ENCODE measurements at places on chromosomes 11 and 22.

- DNase-seq: no peak
Measured at GRCh38 chr22:44816141-44816540, 63.8 kb downstream of the ARHGAP8 start.

DNA sequence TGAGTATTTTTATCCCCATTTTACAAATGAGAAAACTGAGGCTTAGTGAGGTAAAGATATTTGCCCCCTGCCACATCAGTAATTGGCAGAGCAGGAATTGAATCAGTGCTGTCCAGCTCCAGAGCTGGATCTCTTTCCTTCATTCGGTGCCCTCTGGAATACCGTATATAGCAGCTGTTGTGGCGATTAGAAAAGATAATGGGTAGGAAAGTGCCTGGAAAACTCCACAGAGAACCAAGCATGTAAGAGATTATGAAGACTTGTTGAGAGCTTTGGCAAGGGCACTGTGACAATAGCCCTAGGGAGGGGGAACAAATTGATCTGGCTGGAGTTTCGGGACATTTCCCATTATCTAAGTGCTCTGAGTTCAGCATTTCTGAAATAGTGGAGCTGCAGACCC, 82.5 kb upstream of the TEAD1 start:
- no peak for DNase-seq

DNA sequence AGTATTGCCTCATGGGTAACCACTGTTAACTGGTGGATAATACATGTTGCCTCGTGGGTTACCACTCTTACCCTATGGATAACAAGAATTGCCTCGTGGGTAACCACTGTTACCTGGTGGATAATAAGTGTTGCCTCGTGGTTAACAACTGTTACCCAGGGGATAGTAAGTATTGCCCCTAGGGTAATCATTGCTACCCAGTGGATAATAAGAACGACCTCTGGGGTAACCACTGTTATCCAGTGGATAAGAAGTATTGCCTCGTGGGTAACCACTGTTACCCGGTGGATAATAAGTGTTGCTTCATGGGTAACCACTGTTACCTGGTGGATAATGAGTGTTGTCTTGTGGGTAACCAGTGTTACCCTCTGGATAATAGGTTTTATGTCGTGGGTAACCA, 28.1 kb upstream of the NXPE4 start:
- DNase-seq: no peak

DNA sequence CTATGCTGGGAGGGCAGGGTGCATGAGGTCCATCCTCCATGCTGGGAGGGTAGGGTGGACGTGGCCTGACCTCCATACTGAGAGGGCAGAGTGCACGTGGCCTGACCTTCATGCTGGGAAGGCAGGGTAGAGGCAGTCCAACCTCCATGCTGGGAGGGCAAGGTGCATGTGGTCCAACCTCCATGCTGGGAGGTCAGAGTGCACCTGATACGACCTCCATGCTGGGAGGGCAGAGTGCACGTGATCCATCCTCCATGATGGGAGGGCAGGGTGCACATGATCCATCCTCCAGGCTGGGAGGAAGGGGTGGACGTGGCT, 622.2 kb downstream of the BRD1 start:
- no peak for DNase-seq

- DNase-seq: no peak
Measured at GRCh38 chr11:2557381-2557780, 112.6 kb downstream of the KCNQ1 start.

GRCh38 chr11:121936781-121937447, 179.1 kb downstream of the BLID start:
- DNase-seq: no peak

- no peak for DNase-seq
Measured at GRCh38 chr22:45200230-45200629, 36.5 kb downstream of the NUP50 start.

DNA sequence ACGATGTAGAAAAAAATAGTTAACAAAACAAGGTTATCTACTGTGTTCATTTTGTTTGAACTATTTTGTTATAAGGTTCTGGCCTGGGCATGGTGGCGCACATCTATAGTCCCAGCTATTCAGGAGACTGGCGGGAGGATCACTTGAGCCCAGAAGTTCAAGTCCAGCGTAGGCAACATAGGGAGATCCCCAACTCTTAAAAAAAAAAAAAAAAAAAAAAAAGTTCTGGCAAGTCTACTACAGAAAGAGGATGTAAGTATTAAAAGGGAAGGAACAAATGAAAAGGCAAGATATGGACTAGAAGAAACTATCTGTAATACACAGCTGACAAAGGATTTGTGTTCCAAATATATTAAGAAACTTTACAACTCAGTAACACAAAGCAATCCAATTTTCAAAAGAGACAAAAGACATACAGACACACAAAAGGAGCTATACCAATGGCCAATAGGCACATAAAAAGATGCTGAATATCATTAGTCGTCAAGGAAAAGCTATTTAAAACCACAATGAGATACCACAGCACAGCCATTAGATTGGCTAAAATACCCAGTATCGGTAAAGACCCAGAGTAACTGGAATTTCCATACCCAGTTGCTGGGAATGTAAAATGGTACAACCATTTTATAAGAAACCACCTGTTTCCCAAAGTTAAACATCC, 27.4 kb downstream of the RRAS2 start:
- DNase-seq: no peak

GRCh38 chr22:25709758-25710157, 32.2 kb upstream of the MYO18B start:
- DNase-seq: no peak

GRCh38 chr11:66126808-66127555, 56.9 kb downstream of the PACS1 start:
- DNase-seq: no peak

- DNase-seq: no peak
Measured at GRCh38 chr11:30016588-30017363, at the start of gene KCNA4. Gene KCNA4 (minus strand): TSS chr11:30017030. CDS start chr11:30012678, 4,352 bp downstream.

DNA sequence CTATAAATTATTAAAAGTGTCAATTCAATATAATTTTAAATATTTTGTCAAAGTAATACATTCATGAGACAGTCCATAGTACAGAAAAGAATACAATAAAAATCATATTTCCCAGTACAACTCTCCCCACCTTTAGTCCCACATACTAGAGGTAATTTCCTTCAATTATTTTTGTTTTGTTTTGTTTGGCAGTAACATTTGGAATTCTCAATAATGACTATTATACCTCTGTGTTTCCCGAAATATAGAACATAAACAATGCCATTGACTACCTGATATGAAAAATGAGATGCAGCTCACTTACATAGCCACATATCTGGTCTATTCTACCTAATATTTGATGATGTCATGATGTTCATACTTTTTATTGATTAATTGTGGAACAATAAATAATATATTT, 24.4 kb upstream of the CASP4 start:
- DNase-seq: no peak

GRCh38 chr11:43874738-43875137, 5.9 kb upstream of the ALKBH3 start:
- DNase-seq: no peak

DNA sequence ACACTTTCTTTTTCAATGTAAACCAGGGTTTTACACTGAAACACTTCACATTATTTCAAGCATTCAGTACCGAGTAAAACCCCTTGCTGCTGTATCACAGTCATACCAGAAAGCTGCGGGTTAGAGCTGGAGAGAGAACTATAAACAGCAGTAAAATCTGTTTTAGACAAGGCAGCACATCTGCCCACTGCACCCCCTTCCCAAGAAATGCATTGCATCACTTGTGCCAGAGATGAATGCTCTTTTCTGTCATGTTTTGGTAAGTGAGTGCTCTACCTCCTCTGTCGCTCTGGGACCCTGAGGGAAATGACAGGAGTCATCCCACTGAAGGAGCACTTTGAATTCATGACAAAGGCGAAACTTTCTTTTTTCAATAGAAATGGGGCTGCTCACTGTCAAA, 107.2 kb downstream of the MAML2 start:
- DNase-seq: no peak

GRCh38 chr11:120398132-120398531, 61.9 kb downstream of the ARHGEF12 start:
- no peak for DNase-seq

GRCh38 chr11:66541892-66542291, 4.0 kb downstream of the ZDHHC24 start:
- no peak for DNase-seq

- DNase-seq: no peak
Measured at GRCh38 chr11:108069947-108070346, 51.4 kb upstream of the ACAT1 start.

DNA sequence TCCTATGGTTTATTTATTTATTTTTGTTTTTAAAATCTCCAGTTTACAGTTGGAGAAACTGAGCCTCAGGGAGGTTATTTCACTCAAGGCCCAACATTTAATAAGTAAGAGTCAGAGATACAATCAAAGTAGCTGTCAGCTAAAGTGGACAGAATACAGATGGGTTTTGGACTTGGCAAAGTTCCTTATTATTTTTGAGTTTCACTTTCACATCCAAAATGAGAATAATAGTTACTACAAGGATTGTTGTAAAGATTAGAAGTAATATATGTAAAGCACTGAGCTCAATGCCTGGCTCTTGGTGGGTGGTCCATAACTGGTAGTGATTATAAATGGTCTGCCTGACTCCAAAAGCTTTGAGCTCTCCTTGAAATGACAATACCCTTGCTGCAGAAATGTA, 87.5 kb upstream of the SESN3 start:
- no peak for DNase-seq

- DNase-seq: no peak
Measured at GRCh38 chr11:18066626-18067025, 20.6 kb upstream of the TPH1 start.

DNA sequence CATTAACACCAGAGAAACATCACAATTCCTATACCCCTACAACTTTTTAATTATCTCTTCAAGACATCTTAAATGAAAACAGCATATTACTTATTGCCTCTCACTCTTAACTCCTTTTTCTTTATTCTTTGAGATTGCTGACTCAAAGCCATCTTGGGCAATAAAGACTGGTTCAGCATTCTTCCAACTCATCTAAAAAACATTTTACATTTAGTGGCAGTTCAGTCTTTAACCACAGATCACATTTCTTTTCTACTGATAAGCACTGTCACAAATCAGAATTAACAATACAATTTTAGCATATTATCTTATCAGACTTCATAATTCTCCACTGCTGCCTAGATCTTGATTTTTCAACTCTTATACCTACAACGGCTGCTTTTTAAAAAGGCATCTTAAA, 34.0 kb downstream of the SIK3 start:
- DNase-seq: no peak

DNA sequence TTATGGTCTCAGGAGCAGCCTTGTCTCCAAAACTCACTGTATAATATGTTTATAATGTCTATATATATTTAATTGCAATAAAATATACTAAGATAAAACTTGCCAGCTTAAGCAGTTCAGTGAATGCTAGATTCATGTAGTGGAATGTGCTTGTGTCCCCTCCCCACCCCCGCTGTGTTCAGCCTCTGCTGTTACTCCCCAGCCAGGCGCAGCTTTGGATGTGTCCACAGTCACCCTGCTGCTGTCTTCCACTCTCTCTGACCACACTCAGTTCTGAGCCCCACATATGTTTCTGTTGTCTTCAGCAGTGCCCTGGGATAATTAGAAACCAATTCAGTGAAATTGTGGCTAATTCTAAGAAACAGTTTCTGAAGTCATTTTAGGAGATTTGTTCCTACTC, 52.2 kb downstream of the PPFIA1 start:
- no peak for DNase-seq

- DNase-seq: peak; percentile 83
Measured at GRCh38 chr22:35549328-35549727, 8.7 kb downstream of the RASD2 start.

- DNase-seq: no peak
Measured at GRCh38 chr11:35750315-35750714, 87.7 kb downstream of the TRIM44 start.

DNA sequence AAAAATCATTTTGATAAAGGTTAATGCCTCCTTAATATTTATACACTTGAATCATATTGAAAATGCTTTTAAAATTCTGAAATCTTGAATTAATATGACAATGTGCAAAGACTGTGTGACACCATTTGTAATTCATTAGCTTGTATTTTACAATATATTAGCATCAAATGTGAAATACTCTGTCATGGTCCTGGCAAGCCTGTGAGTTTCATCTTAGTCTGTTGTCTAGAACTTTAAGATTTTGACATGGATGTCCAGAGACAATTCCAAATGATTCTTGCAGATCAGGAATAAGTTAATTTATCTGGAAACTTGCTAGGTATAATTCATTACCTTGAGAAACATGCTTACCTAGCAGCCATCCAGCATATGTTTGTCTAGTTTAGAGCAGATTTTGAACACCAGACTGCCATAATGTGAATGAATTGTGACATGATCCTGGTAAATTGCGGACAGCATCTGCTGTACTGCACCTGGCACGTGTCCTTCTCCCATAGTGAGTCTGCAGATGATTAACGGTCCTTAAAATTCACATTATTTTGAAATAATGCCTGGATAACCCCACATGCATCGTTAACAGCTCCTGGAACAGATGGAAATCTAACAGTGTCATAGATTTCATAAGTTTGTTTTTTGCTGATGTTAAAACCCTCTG, 34.5 kb upstream of the DEUP1 start:
- DNase-seq: no peak

- DNase-seq: no peak
Measured at GRCh38 chr11:47336595-47336994, 15.9 kb downstream of the MYBPC3 start.

DNA sequence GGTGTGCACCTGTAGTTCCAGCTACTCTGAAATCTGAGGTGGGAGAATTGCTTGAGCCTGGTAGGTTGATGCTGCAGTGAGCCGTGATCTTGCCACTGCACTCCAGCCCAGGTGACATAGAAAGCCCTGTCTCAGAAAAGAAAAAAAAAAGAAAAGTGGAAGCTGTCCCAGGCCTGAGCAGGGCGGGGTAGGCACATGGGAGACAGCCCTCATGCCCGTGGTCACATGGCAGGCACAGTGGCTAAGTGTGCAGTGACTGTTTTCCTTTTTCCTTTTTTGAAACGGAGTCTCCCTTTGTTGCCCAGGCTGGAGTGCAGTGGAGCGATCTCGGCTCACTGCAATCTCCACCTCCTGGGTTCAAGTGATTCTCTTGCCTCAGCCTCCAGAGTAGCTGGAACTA, 7.8 kb downstream of the OTUB1 start:
- no peak for DNase-seq

- no peak for DNase-seq
Measured at GRCh38 chr11:117986981-117987574, 884 bp downstream of the IL10RA start.

DNA sequence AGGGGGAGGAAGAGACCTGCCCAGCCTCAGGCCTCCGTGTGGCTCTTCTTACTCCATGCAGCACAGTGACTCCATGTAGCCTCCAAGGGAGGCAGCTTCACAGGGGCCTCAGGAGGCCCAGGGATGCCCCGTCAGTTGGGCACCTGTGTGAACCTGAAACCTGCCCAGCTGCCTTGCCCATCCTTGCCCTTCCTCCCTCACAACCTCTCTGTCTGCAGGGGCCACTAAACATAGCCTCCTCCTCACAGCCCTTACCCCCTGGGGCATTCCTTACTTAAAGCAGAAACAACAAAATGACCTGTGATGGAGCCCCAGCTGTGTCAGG, 7.1 kb downstream of the LRRC32 start:
- no peak for DNase-seq

GRCh38 chr11:38680746-38681145, 2082.7 kb upstream of the RAG2 start:
- no peak for DNase-seq

GRCh38 chr11:33654594-33654993, 46.0 kb downstream of the C11orf91 start:
- DNase-seq: no peak

- no peak for DNase-seq
Measured at GRCh38 chr11:32151027-32151426, 60.2 kb downstream of the RCN1 start.

Measured in NCI-H446 treated with DMSO at 0.1 percent for 48 hours (cell line).